ENCODE measurements at places on chromosomes 2 and 18.

DNA sequence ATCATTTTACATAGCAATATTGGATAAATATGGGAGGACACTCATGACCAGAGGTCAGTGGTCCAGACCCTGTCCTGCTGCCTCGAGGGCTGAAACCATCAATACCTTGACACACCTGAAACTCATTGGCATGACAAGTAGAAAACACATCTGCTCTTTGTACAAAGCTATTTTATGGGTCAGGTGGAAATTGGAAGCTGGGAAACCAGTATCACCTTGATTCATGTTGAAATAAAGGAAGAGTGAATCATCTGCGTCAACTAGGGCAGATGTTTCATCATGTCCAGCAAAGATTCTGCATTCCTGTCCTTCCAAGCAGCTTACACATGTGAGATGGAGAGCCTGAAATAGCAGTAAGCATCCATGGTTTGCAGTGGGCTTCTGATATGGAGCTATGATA lies 80.0 kb upstream of the ERBB4 start:
- ATAC-seq = no peak

- ATAC-seq = no peak
These were observed 193.6 kb downstream of the NRXN1 start for GRCh38 chr2:50838316-50838715.

DNA sequence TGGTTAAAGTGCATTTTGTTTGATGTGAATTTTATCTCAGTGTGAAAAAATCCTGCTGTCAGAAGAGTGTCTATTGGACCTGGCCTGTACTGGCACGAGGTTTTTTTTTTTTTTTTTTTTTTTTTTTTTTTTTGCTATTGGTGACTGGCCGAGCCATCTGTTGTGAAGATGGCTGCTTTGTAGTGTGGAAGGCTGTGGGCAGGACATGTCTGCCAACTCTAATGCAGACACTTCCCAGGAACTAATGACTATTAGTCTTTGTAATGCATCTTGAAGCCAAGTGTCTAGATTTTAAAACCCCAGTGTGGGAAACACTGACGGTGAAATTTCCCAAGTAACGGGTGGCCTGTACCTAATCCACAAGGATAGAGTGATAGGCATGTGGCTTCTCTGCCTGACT lies 34.3 kb downstream of the ZAP70 start:
- ATAC-seq = no peak

- ATAC-seq = no peak
These were observed 4.3 kb upstream of the SPATA3 start for GRCh38 chr2:230991598-230991997.

GRCh38 chr18:55858661-55859515 lies 270.9 kb upstream of the TCF4 start:
- ATAC-seq = no peak

DNA sequence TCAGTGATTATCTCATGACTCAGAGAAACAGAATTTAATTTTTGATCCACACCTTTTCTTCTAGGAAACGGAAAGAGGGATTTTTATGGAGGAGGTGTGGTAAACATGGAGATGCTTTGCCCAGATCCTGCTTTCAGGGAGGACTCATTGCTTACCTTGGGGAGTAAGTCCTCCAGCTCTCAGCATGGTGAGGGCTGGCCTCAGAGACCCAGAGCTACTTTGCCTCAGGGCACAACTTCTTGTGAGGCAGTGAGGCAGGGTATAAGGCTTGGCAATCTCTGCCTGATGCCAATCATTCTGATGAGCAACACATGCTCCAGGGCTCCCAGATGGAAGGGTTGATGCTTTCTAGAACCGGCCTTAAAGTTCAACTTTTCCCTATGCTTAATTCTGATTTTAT lies 189.9 kb upstream of the DCC start:
- no peak for ATAC-seq

- no peak for ATAC-seq
These were observed 229.7 kb downstream of the ANKRD36B start for GRCh38 chr2:97359861-97360584.

DNA sequence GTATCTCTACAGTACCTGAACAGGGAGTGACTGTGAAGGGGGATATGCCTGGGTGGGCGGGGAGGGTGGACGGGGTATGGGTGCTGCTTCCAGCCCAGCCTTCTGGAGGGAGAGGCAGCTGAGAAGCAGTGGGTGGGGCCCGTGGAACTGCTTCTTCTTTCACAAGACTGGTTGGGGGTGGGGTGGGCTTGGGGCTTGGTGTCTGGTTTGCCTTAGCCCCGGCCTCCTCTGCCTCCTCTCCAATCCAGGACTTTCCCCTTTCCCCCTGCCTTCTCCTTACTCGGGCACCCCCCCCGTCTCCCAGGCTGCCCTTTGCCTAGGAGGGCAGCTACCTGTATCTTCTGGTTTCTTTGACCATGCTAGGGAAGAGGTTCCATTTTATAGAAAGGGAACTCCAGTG lies 233.4 kb downstream of the DYSF start:
- ATAC-seq = no peak

Measured in stimulated activated memory B cell treated with anti-CD40 and anti-IgM and Interleukin-4, amounts not matched to agents 10 μg/mL and 1 μg/mL and 100 μg/mL, for 72 hours (primary cell).